ENCODE measurements at places on chromosomes 16 and 17.

DNA sequence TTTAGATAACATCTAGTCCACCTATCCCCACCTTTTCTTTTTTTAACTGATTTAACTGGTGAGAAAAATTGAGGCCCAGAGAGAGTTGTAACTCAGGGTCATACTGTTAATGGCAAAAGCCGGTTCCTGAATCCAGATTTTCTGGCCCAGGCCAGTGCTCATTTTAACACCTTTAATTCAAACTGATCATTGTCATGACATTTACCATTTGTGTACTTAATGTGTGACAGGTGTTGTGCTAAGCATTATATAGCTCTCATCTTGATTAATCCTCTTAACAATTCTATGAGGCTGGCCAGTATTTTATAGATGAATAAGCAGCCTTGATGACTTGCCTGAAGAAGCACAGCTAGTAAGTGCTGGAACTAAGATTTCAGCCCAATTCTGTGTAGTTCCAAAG is 14.4 kb downstream of the RHOT1 start:
- DNase-seq, result no peak

- DNase-seq, result no peak
Measured at GRCh38 chr16:363110-363765, 7.1 kb downstream of the MRPL28 start.

- DNase-seq, result no peak
Measured at GRCh38 chr16:17389384-17389783, 81.4 kb downstream of the XYLT1 start.

DNA sequence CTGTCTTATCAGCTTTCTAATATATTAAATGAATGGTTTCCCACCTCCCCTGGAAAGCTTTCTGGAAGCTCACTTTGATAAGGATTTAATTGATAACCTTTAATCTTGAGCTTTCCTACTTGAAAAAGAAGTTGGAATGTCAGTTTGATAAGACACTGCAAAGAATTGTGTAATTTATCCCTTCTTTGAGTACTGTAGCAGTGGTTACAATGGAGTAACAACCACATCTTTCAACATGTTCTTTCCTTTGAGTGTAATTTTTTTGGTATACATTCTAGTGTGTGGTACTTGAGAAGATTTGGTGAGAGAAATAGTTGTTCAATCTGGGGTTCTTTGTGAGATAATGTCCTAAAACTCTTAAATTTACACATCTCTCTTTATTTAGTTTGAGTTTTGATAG is 43.4 kb downstream of the CPD start:
- DNase-seq, result no peak

DNA sequence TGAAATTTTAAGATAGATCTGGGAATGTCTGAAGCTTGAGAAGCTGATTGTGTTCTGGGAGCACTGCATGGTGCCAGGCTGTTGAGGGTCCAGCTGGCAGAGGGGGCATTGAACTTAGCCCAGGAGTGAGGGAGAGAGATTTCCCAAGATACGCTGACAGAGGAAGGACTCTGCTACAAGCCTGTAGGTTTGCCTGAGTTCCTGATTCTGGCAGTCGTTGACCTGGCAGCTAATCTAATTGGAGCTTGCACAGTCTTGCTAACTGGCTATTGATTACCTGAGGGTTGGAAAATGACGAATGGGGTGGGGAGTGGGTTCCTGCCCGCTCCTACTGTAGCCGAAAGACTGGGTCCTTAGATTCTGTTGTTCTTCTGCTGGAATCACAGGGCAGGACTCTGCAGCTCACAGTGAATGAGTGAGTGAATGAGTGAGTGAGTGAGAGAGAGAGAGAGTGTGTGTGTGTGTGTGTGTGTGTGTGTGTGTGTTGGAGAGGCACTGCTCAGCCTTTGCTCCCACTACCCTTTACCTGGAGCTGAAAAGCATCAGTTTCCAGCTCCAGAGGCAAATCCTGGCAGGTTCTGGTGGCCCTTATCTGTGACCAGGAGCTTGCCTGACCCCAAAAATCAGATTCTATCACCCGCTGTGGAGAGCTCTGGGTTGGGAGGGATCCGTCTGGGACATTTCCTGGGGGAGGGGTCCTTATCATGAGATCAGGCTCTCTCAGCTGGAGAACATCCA is 16.7 kb downstream of the CTRL start:
- DNase-seq, result no peak

- DNase-seq, result no peak
Measured at GRCh38 chr17:1713878-1714426, 3.8 kb upstream of the TLCD2 start.

GRCh38 chr17:4822835-4823234 is 10.3 kb upstream of the MINK1 start:
- DNase-seq, result no peak

Measured in GOT3 (cell line).